ENCODE measurements at places on chromosomes 2 and 18.

- no peak for DNase-seq
Measured at GRCh38 chr2:241908686-241909420, 39.3 kb downstream of the RTP5 start.

DNA sequence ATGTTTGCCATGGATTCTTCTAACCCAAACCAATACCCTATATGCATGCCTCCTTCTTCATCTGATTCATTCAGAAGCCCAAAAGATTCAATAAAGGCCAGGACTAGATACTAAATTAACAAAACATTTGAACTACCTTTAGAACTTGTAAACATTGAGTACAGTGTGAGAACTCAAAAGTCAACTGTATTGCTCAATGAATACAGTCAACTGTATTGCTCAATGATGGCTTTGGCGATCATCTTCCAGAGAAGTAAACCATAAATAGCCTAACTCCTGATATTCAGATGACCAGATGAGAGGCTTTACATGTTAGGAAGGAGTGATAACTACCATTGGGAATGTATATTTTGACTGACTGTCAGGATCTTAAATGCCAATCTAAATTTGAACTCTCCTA, 206.5 kb upstream of the ITGA4 start:
- no peak for DNase-seq

DNA sequence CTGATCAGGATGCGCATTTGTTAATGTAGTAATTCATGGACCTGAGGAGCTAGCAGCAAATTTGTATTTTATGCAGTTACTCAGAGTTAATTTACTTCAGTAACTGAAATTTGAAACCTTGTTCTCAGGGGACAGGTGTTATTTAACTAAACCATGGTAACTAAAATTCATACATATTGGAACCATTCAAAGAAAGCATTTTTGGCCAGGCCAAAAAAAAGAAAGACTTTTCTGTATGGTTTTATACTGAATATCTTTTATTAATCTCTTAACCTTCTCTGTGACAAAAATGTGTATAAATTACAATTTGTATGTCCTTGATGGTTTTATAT, 4.4 kb upstream of the KLHL23 start:
- DNase-seq: no peak

DNA sequence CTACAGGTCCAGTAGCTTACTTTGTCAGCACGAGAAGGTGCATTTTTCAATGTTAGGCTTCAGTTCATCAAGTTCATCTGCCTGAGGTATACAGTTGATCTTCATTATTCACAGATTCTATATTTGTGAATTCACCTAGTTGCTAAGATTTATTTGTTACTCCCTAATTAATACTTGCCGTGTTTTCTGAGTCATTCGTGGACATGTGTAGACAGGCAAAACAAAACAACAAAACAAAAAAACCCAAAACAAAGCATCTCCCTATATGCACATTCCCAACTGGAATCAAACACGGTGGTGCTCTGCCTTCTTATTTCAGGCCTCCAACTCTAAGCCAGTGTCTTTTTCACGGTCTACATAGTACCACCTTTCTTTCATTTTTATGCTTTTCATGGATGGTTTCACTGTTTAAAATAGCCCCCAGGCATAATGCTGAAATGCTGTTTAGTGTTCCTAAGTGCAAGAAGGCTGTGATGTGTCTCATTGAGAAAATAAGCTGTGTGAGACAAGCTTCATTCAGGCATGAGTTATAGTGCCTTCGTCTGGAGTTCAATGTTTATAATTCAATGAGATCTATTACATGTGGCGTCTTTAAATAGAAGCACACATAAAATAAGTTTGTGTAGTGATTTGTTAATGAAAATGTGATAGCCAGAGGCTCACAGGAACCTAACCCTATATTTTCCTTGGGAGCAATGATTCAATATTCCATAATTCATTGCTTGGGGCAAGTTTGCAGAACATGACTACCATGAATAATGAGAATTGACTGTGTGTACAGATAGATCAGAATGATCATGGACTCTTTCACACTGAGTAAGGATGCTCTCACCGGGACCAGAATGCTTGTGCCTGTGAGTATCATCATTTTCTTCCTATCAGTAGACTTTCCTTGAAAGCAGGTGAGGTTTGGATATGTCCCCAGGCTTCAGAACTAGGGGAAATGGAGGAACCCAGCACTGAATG, 24.6 kb downstream of the ITGB6 start:
- DNase-seq: no peak

- DNase-seq: peak; percentile 92
Measured at GRCh38 chr2:12317814-12318426, 398.8 kb upstream of the TRIB2 start.

DNA sequence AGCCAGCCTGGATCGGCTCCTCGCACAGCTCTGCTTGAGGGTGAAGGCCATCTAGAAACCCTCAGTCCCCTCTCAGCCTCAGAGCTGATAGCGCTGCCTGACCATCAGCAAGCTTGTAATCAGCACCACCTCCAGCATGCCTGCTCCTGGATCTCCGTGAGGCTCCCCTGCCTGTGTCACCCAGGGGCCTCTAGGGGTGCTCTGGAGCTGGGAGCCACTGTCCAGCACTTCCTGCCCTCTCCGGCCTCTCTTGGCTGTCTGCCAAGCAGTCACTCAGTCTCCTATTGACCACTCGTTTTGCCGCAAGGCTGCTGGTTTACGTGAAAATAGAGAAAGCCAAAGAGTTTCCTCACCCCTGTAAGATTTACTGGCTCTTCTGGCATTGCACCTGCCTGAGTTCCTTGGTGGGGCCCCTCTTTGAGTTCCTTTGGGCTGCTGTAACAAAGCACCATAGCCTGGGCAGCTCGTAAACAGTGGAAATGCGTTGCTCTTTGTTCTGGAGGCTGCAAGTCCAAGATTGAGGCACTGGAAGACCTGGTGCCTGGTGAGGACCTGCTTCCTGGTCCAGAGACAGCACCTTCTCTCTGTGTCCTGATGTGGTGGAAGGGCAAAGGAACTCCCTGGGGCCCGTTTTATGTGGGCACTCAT, 17.9 kb downstream of the CAPN10 start:
- peak; percentile 62 for DNase-seq

GRCh38 chr2:108806371-108807113, 20.0 kb downstream of the CCDC138 start:
- DNase-seq: no peak
